ENCODE measurements at places on chromosomes 7 and 10. TPM values are rescaled to one million over a fixed set of nuclear protein-coding genes. Genes with fewer than 3 reads are reported as not detected.
A peak's percentile ranks its signal among the peaks of the same experiment; 100 is the strongest.

- DNase-seq = no peak
These were observed 144.3 kb downstream of the TCERG1L start for GRCh38 chr10:131167036-131167860.

GRCh38 chr7:136884492-136884891 lies 16.0 kb downstream of the CHRM2 start:
- no peak for DNase-seq

- DNase-seq = no peak
These were observed 78.3 kb downstream of the MMRN2 start for GRCh38 chr10:86878983-86879713.

DNA sequence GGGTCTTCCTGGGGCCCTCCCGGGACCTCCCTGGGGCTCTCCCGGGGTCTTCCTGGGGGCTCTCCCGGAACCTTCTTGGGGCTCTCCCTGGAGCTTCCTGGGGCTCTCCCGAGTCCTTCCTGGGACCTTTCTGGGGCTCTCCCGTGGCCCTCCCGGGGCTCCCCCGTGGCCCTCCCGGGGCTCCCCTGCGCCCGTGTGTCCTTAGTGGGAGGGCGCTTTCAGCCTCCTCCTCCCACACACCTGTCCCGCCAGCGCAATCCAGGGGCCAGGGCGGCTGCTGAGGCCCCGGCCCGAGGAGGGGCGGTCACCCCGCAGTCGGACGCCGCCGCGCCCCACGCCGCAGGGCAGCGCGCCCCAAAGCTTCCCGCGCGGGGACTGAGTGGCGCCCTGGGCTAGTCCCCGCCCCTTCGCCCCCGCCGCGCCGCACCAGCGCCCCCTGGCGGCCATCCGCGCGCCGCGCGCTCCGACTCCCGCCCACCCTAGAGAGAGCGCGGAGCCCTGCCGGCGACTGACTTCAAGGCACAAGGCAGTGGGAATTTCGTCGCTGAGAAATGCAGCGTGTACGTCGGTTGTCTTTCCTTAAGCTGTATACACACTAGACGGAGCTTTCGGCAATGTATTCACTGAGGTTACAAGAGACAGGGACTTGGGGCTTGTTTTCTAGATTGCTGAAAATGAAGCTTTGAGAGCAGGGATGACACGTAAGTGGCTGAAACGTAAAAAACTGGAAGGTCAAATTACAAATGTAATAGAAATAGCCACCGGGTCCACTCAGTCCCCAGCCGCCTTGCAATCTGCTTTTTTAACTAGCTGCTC lies 47.1 kb downstream of the INSIG1 start:
- DNase-seq = peak; percentile 26

Gene PLCE1
- 2.0 TPM for polyA plus RNA-seq

Gene SLC26A3
- not detected for polyA plus RNA-seq

DNA sequence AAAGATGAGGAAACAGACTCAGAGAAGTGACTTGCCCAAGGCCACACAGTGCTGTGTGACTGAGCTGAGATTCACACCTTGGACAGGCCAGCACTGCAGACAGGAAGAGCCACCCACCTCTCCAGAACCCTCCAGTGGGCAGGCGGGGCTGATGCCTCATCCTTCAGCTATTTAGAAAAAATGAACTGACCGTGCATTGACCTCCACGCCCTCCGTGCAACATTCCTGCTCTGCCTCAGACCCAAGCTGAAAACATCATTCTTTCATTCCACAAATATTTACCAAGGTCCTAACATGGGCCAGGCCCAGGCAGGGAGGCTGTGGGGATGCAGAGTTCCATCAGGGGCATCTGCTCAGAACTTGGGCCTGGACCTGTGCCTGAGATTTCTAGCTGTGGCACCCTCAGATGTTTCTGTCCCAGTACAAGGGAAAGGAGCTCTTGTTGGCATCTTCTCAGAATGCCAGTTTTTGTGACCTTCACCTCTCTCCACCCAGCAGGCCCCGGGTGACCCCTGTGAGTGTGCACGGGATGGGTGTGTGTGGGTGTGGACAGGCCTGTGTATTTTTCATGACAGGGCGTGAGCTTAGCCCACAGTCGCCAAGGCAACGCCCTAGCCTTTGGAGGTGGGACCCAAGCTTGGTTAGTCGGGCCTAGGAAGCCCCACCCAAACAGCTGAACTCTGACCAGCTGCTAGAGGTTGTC lies 6.5 kb downstream of the VSIR start:
- peak; percentile 86 for DNase-seq

Gene JAKMIP3
- polyA plus RNA-seq = 0.19 TPM

Gene DOCK4
- 12.6 TPM for polyA plus RNA-seq

Gene LIPK
- polyA plus RNA-seq = not detected

Gene IDI2
- polyA plus RNA-seq = not detected

- DNase-seq = no peak
These were observed 141.9 kb downstream of the MPP7 start for GRCh38 chr10:28160866-28161405.

Gene ANTXRL
- polyA plus RNA-seq = not detected

DNA sequence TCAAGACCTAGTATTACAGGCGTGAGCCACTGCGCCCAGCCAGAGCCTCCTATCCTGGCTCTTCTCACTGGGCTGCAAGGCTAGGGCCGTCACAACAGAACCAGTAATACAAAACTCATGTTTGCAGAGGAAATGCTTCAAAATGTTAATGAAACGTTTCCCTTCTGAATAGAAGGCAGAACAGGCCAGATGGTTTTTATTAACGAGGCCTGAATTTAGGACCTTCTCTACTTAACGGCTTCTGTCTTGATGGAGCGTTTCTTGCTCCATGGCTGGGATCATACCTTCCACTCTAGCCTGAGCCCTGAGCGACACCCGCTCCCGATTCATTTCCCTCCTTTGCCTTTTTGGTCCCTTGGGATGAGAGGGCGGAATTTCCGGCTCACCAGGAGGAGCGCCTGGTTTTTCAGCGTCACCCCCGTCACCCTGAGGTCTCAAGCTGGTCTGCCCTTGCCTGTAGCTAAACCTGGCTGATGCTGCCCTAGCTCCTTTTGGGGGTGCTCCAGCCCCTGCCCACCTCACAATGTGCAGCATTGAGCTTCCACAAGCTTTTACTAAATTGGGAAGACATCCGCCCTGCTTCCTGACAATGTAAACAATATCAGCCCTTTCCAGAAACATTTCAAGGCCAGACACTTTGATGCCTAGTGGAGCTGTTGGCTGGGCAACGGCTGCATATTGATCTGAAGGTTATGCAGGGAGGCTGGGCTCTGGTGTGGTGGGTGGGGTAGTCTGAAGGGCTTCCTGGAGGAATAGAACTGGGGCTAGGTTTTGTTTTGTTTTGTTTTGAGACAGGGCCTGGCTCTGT lies 5.2 kb downstream of the CLIP2 start:
- DNase-seq = no peak

DNA sequence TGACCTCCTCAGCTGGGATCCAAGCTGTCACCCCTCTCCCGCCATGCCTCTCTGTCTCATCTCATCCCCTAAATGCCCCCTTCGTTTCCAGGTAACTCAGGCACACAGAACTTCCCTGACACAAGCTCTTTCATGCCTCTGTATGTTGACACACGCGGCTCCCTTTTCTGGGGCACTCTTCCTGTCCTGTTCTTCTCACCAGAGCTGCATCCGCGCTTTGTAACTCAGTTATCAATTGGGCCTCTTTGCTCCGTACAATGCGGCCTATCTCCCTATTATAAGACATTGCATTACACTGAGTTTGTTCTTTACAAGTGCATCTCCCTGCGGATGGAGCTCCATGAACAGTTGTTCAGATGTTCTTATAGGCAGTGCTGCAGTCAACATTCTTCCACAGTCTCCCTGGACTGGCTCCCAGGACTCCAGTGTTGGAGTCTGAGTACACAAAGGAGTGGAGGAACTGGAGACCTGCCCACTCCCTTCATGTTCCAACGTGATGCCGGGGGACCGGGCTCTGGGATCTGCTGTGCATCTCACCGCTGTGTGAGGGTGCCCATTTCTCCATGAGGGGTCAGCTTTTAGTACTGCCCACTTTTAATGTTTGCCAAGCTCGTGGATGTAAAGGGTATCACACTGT lies 56.9 kb upstream of the TNS3 start:
- DNase-seq = no peak

DNA sequence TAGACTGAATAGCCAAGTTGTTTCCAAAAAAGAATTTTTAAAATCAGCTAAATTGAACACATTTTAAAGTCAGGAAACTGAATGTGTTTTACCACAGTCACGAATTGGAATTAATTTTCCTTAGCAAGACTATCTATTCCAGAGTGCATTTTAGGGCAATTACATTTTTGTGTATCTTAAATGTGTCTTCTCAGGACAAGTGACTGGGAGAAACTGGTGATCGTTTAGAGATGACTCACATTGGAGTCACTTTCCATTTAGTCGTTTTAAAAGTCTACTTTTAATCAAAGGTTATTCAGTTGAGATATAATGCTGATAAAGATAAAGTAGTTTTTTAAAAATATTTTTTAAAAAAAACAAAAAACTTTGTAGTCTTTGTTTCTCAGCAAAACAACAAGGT lies 191.7 kb upstream of the SLC26A5 start:
- no peak for DNase-seq

Gene AKR1B15
- polyA plus RNA-seq = 0.10 TPM

DNA sequence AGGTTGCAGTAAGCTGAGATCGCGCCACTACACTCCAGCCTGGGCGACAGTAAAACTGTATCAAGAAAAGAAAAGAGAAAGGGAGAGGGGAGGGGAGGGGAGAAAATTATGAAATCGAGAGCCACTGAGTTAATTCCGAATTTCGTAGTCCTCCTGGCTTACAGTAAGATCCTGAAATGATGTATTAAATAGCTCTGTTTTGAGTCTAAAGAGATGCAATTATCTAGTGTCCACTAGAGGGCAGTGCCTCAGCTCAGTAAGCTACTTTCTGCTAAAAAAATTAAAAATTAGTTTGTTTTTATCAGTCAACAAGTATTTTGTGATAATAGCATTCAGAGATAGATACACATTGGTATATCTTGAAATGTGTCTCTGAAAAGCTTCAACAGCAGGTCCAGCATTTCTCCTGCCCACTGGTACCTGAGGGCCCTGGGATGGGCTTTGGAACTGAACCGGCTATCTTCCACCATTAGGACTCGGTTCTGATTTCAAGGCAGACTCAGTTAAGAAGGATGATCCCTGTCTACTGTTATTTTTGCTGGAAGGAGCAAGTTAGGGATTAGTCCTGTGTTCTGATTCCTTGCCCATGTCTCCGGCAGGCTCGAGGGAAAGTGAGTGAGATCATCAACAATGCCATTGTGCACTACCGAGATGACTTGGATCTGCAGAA lies 19.5 kb downstream of the TSPAN33 start:
- peak; percentile 48 for DNase-seq

DNA sequence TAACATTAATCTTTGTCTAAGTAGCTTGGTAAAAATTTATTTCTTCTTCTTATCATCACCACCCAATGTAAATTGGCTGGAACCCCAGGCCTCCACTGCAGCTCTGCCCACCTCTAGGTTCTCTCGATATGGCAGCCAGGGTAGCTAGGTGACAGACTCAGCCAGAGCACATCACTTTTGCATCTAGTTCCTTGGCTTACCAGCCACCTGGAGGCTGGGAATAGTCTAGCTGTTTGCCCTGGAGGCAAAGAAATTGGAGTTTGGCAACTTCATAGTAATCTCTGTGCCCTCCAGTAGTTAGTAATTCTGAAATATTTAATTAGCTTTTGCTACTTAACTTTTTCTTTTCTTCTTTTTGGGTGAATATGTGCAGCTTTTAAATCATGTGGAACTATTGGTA lies 9.4 kb downstream of the IFRD1 start:
- no peak for DNase-seq

GRCh38 chr7:3916146-3916545 lies 615.1 kb downstream of the SDK1 start:
- no peak for DNase-seq

- DNase-seq = no peak
These were observed 16.8 kb upstream of the MSMB start for GRCh38 chr10:46062723-46063428.

DNA sequence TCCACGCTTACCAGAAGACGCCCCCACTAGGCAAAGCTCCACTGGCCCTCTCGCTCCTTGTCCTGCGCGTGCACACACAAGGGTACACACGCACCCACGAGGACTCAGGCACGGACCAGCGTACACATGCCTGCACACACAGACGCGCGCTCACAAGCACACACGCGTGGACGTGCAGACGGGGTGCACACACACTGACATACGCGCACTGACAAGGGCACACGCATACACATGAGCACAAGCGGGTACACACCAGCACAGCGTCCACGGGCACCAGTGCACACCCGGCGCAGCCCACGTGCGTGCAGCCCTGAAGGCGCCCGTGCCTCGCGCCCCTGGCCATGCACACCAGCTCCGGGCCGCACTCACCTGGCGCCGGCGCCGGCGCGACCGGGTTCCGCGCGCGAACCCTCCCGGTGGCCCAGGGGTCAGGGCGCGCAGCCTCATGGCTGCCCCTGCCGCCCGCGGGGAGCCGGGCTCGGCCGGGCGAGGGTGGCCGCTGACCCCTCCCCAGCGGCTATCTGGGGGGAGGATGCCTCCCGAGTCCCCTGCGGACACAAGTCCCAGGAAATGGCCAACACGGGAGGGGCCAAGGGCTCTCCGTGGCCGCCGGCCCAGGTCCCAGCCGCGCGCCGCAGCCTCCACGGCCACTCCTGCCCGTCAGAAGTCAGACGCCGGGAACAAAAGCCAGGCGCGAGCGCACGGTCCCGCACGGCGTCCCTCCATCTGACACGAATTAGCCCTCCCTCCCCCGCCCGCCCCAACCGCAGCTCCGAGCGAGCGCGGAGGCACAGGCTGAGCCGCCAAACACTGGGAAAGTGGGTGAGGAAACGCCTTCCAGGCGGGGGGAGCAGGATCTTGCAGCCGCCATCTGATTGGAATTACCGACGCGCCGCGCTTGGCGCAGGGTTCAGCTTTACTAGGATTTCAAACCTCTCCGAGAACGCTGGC lies 45.0 kb downstream of the TNS3 start:
- DNase-seq = peak; percentile 37

- DNase-seq = no peak
These were observed 196.3 kb downstream of the EBF3 start for GRCh38 chr10:129767751-129768150.

Gene MYOZ1
- not detected for polyA plus RNA-seq

GRCh38 chr10:89809766-89810165 lies 108.4 kb downstream of the KIF20B start:
- DNase-seq = no peak

DNA sequence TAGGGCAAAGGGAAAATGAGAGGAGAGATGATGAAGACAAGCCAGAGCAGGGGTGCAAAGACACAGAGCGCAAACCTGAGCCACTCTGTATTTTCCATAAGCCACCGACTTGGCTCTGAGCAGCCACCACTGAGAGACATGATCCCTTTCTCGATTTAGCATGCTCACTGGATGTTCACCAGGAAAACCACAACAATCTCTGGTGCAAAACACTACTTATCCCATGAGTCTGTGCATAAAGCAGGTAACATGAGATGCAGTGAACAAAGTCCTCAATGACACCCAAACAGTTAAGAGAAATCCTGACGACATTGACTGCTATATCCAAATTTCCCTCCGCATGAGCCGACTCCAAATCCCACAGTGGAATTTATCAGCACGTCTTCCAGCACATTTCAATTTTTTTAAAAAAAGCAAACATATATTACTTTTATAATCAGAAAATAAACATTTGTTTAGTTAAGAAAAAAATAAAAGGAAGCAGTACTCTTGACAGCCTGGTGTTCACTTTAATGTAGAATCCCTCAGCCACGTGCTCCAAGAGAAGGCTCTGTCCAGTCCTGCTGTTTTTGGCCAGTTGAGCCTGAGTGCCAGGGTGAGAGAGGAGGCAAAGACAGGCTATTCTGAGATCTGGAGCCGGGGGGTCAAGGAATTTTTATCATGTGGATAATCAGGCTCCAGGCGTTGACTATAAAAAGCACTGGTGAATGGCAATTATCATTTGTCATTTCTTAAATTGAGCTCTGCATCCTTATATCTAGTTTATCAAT lies 238.4 kb downstream of the KCNMA1 start:
- no peak for DNase-seq

Gene BICC1
- polyA plus RNA-seq = 29.0 TPM

Gene ACTL6B
- not detected for polyA plus RNA-seq

GRCh38 chr10:100129424-100129823 lies 47.8 kb upstream of the CPN1 start:
- DNase-seq = no peak
